ENCODE measurements at places on chromosomes 12 and 14.

DNA sequence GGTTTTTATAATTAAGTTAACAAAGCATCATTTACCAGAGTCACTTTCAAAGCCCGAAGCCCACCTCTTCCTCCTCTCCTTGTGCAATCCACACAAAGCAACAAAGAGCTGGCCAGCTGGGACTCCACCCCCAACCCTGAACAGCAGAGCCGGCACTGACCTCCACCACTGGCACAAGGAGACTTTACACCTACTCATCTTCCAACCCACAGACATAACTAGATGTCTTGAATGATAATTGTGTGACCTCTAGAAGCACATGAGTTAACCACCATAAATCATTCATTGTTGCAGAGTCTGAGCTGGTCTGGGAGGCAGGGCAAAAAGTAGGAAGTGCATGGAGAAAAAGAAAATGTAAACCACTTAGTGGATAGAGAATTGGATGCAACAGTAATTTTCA lies 72.2 kb downstream of the ST8SIA1 start:
- H3K36me3 ChIP-seq: no peaks in the 10 kb centered on the region
- no peak overlapping the region for H3K4me3 ChIP-seq
- no peaks in the 10 kb centered on the region for H3K27me3 ChIP-seq
- no peak overlapping the region for H3K27ac ChIP-seq
- DNase-seq: peak; percentile 49

DNA sequence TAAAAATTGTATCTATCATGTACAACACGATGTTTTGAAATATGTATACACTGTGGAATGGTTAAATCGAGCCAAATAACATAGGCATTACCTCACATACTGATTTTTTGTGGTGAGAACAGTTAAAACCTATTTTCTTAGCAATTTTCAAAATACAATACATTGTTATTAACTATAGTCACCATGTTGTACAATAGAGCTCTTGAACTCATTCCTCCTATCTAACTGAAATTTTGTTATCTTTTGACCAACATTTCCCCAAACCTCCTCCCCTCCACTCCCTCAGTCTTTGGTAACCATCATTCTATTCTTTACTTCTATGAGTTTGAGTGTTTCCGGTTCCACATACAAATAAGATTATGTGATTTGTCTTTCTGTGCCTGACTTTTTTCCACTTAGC lies 6.8 kb upstream of the SLC38A2 start:
- DNase-seq: no peak
- no peaks in the 10 kb centered on the region for H3K27me3 ChIP-seq
- peaks cover 37% of the 10 kb centered on the region for H3K4me1 ChIP-seq
- 0 out of 2 replicates have a peak overlapping the region, but pooled peaks have one; percentile 56 for H3K27ac ChIP-seq
- H3K36me3 ChIP-seq: no peaks in the 10 kb centered on the region

- no peaks in the 10 kb centered on the region for H3K4me1 ChIP-seq
- no peaks in the 10 kb centered on the region for H3K36me3 ChIP-seq
- H3K27ac ChIP-seq: no peak overlapping the region
- no peaks in the 10 kb centered on the region for H3K27me3 ChIP-seq
Observed at GRCh38 chr12:116314477-116314876, 37.0 kb upstream of the MED13L start.

- no peaks in the 10 kb centered on the region for H3K4me1 ChIP-seq
- H3K36me3 ChIP-seq: no peaks in the 10 kb centered on the region
- no peak overlapping the region for H3K27ac ChIP-seq
- no peaks in the 10 kb centered on the region for H3K27me3 ChIP-seq
- no peak for DNase-seq
Observed at GRCh38 chr14:98984719-98985041, 287.3 kb downstream of the BCL11B start.

DNA sequence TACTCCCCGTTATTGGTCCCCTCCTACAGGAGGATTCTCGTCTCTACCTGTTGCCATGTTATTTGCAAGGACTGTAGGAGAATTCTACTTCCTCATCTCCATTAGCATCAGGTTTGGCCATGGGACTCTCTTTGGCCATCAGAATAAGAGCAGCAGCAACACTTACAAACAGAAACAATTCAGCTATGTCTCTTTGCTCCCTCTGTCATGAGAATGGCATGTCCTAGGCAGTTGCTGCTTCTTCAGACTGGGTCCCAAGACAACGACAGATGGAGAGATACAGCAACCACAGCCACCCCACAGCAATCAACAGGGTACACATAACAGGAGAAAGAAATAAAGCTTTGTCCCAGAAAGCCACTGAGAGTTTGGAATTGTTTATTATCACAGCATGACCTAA lies 19.7 kb downstream of the SLC41A2 start:
- no peak overlapping the region for H3K27ac ChIP-seq
- no peak overlapping the region for H3K4me3 ChIP-seq

- DNase-seq: no peak
- H3K27me3 ChIP-seq: no peaks in the 10 kb centered on the region
- no peaks in the 10 kb centered on the region for H3K4me1 ChIP-seq
Observed at GRCh38 chr12:103858953-103859601, 18.0 kb upstream of the NT5DC3 start.

DNA sequence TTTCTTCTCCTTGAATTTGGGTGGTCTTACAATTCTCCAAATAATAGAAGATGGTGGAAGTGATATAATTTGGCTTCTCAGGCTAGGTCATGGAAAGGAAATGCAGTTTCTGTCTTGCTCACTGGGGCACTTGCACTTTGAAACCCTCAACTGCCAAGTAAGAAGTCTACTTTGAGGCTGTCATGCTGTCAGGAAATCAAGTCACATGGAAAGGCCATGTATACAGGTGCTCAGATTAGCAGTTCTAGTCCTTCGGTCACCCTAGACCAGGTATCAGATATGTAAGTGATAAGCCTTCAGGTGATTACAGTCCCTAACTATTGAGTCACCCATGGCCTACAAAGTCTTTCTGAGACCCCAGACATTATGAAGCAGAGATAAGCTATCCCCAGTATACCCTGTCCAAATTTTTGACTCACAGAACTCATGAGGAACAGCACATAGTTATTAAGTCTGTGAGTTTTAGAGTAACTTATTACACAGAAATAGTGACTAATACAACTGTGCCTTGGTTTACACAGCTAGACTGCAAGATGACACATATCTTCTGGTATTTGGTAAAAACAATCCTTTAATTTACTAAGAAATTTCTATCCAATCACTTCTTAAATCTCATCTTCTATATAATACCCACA lies 26.3 kb upstream of the BBS10 start:
- no peak overlapping the region for H3K27ac ChIP-seq
- no peak for DNase-seq
- no peak overlapping the region for H3K4me3 ChIP-seq
- H3K36me3 ChIP-seq: peaks cover 7% of the 10 kb centered on the region
- no peaks in the 10 kb centered on the region for H3K4me1 ChIP-seq

DNA sequence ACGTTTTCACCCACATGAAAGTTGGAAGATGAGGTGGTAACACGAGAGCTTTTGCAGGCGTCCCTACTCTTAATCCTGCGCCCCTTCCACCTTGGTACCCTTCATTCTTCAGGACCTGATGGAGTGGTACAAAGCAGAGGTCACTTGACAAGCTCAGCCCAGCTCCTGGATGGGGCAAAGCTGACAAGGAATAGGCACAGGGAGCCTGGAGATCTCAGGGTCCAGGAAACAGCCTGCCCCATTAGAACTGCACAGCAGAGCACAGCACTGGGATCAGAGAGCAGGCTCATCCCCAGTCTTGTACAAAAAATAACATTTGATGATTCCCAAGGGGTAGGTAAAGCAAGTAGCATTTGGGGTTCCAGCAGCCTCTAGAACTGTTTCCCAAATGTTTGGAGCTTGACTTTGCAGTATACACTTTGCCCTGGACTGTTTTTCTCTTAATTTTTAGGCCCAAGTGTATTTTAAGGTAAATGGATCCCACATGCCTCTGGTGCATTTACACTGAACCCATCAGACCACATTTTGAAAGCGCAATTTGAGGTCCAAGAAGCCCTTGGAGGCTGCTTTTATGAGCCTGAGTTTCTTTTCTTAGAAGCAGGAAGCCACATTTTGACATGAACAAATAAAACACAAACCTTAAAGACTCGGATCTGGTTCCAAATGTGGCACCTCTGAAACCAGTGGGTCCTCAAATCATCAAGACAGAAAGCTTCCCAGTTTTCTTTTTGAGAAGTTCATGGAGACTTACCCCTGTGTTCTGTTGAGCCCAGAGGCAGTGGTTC lies 633 bp downstream of the TC2N start:
- no peaks in the 10 kb centered on the region for H3K36me3 ChIP-seq
- DNase-seq: no peak
- no peaks in the 10 kb centered on the region for H3K27me3 ChIP-seq
- peaks cover 10% of the 10 kb centered on the region for H3K4me1 ChIP-seq
- H3K27ac ChIP-seq: no peak overlapping the region

GRCh38 chr12:40327535-40327934 lies 102.7 kb downstream of the LRRK2 start:
- H3K36me3 ChIP-seq: no peaks in the 10 kb centered on the region
- DNase-seq: no peak
- no peaks in the 10 kb centered on the region for H3K4me1 ChIP-seq
- H3K27ac ChIP-seq: no peak overlapping the region
- H3K27me3 ChIP-seq: no peaks in the 10 kb centered on the region

- peak overlapping the region; percentile 98 for H3K27ac ChIP-seq
- peaks cover 66% of the 10 kb centered on the region for H3K4me1 ChIP-seq
- no peaks in the 10 kb centered on the region for H3K36me3 ChIP-seq
- H3K4me3 ChIP-seq: no peak overlapping the region
Observed at GRCh38 chr12:66495709-66496108, 183.2 kb downstream of the GRIP1 start.

DNA sequence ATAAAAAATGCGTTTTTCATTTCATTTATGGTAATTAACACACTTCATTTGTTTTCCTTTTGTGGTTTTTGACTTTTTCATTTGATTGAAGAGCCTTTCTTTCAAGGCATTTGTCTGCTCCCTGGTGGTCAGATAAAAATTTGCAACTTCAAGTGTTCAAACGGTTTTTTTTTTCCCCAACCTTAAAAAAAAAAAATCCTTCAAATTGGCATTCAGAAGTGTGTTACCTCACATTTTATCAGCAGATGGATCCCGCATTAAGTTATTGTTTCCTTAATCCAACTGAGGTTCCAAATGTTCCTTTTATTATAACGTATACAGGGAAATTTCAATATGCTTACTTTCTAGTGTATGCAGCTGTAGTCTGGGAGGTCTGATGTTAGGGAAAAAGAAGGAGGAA lies 47.2 kb downstream of the MYF5 start:
- no peak overlapping the region for H3K4me3 ChIP-seq
- peak; percentile 81 for DNase-seq
- H3K36me3 ChIP-seq: no peaks in the 10 kb centered on the region
- no peaks in the 10 kb centered on the region for H3K27me3 ChIP-seq
- H3K27ac ChIP-seq: no peak overlapping the region

DNA sequence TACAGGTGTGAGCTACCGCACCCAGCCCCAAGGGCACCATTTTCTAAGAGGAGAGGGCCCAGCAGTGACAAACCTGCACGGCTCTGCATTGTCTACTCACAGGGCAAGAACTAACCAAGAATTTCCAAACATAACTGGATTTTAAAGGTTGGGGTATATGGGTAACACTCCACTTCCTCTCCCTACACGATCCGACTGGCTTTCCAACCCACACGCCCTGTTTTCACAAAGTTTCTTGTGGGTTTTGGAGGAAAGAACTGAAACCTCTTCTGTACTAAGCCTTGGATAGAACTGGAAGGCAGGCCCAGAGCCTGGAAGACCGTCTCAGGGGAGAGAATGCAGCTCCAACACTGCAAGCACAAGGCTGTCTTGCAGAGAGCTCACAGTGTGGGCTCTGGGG lies 24.9 kb downstream of the SNRNP35 start:
- no peaks in the 10 kb centered on the region for H3K27me3 ChIP-seq
- no peak for DNase-seq
- no peaks in the 10 kb centered on the region for H3K4me1 ChIP-seq
- no peaks in the 10 kb centered on the region for H3K36me3 ChIP-seq
- H3K4me3 ChIP-seq: no peak overlapping the region
